ENCODE measurements at places on chromosomes 7 and 10.

GRCh38 chr7:84069033-84069432, 125.6 kb downstream of the SEMA3A start:
- no peak for DNase-seq

GRCh38 chr7:27518561-27519350, 143.9 kb downstream of the HIBADH start:
- DNase-seq, result no peak

GRCh38 chr10:36141856-36142560, 499.9 kb upstream of the FZD8 start:
- DNase-seq, result no peak

DNA sequence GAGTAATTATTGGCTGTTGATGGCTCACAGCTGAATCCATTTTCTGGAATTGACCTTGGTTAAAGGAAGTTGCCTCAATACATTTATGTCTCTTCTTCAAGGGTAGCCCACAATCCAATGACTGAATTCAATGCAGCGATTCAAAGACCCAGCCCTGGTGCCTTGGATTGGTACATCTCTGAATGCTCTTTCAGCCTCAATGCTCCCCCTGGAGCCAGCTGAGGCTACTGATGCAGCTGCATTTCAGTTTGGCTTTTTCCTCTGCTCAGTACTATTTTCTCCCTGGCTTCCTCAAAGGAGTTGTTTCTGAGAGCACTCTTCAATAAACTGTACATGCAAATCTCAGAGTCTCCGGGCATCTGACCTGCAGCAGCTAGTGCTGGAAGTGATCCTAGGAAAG, 633 bp upstream of the EBLN1 start:
- no peak for DNase-seq

GRCh38 chr10:28199941-28200340, 102.9 kb downstream of the MPP7 start:
- no peak for DNase-seq

All from spleen (tissue), 13 donors.